T-helper 1 cell (primary cell): ENCODE measurements at places on chromosomes 1 and 21.

- no peak for DNase-seq
Observed at GRCh38 chr1:87129606-87130005, 199.1 kb upstream of the LMO4 start.

DNA sequence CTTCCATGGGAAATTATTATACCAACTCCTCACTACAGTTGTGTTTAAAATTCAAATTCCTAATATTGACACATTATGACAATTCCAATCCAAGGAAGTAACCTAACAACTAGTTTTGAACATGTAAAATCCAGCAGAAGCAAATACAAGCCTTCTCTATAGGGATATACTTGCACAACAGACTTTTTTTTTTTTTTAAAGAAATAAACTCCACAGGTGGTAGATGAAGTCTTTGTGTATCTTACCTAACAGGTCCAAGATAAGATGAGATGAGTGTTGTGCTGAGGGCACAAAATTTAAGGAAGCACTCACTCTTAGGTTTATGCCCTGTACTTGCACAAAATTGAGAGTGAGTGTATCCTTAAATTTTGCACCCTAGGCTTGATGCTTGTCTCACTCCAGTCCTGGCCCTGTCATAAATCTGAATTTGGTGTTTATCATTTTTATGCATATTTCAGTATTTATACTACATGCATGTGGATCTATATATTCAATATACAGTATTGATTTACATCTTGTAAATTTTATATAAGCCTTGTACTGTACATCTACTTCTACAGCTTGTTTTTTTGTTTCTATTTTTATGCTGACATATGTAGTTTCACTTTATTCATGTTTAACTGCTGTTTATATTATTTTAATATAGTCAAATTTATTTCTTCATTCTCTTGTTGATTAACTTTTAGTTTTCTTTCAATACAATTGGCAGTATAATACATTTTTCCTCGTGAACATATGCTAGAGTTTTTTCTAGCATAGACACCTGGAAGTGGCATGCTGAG is 60.6 kb upstream of the RGL1 start:
- no peak for DNase-seq

DNA sequence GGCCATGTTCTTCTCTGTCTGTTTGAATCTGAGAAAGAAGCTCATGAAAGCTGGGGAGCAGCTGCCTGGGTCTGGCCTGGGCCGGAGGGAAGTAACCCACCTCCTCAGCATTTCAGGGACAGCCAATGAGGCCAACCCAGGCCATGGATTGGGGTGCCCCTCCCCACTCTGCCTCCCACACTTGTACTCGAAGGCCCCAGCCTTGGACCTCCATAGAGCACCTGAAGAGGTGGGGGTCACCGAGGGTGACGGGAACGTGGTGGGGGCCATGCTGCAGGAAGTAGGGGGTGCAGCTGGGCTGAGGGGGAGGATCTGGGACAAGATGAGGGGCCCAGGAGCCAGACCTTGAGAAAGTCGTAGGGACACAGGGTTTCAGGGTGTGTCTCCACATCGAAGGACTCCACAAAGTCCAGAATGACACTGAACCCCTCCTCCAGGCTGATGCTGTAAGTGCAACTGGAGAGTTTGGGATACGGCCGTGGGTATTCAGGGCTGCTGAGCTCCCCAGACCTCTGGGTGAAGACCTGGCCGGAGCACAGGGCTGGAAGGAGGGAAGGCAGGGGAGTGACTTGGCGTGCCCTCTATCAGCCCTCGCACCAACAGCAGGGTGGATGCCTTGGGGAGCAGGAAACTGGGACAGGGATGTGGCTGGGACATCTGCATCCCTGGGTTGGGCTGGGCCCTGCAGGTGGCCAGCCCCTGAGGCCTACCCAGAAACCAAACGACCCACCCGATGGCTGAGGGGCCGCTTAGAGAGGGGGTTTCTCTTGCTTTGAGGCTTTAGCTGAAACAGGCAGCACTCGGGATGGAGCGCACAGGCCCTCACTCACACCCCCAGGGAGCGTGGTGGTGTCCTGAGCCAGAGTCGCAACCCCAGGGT is 3.8 kb downstream of the MASP2 start:
- DNase-seq: no peak

DNA sequence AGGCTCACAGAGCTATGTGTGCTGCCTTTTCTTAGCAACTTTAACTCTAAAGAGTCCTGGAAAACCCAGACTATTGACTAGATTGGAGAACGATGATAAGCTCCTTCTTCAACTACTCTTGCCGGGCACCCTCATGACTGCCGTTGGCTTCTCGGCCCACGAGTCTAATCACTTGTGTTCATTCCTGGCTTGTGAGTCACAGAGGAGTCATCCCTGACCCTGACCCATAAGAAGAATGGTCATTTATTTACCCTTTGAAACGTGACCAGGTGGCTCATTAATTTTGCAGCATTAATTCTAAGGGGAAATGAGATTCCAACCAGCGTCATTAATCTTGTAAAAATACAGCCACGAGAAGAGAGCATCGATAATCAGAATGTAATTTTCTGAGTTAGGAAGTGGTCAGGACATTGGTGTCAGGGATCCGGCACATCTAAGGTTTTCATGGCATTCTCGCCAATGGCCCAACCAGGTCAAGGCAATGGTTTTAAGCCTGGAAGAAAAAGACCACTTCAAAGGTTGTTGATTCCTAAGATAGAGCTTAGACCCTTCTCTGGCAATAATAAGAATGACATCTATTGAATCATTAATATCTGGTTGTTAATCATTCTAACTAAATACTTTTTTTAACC is 183.6 kb upstream of the RUNX1 start:
- DNase-seq: no peak
